Inflammatory macrophage treated with lipopolysaccharide for 1 hour (primary cell): ENCODE measurements at places on chromosomes 6 and 20.

DNA sequence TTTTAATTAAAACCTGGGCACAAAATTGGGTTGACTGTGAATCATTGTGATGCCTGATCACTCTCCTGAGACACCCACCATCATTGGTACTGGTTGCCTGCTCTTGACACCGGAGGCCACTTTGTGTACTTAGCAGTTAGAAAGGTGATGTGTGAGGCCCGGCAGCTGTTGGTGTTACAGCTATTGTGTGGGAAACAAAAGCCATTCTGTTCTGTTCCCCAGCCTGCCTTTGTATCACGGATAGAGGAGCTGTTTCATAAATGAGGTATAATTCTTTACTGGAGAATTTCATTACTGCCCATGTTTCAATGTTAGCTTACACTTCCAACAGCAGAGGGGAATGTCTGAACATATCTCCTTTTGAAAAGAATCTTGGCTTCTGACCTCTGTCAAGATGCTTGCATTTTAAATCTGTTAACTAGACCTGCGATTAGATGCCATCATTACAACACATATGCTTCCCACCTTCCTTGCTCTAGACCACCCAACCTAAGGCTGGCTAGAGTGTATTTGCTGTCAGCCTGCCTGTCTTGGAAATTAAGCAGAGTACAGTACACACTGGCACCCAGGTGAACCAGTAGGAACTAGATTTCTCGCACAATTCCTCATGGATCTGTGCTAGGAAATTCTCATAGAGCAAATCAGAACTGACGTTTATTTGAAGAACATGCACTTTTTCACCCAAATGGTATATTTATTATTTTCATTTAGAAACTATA is 142.4 kb upstream of the INSM1 start:
- no peak for DNase-seq

GRCh38 chr6:4377603-4378002 is 242.2 kb upstream of the ECI2 start:
- no peak for DNase-seq

DNA sequence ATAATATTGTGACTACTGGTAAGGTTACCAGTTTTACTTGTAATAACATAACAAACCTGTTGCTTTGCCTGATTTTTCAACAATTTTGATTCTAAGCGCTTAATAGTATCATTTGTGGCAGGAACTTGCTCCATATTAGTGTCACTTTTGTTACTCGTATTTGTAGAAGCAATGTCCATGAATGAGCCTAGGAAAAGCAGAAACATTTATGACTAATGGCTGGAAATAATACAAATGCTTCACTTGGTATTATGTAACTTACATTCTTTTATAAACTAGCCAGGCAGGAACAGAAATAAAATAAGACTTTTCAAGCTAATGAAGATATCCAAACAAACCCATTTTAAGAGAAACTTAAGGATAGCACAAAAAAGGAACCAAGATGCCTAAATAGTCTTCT is 38.9 kb downstream of the MAP3K7 start:
- no peak for DNase-seq

GRCh38 chr6:142235791-142236190 is 66.0 kb upstream of the ADGRG6 start:
- no peak for DNase-seq

DNA sequence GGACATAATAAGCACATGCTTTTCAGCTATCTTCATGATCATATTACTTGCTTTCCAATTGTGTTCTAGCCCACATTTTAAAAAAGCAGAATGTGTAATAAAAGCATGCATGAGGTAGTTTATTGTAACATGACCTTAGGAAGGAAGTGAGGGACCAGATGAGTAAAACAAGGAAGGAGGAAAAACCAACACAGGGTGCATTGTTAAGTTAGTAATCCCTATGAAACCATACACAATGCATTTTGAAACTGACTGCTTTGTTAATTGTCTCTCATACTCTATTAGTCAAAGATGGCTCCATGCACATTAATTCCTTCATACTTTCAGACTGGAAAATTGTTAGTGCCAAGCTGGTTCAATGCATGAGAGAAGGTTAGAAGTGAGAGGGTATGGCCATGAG is 37.7 kb upstream of the CENPW start:
- no peak for DNase-seq

GRCh38 chr20:4645621-4646020 is 76.1 kb upstream of the PRND start:
- no peak for DNase-seq

DNA sequence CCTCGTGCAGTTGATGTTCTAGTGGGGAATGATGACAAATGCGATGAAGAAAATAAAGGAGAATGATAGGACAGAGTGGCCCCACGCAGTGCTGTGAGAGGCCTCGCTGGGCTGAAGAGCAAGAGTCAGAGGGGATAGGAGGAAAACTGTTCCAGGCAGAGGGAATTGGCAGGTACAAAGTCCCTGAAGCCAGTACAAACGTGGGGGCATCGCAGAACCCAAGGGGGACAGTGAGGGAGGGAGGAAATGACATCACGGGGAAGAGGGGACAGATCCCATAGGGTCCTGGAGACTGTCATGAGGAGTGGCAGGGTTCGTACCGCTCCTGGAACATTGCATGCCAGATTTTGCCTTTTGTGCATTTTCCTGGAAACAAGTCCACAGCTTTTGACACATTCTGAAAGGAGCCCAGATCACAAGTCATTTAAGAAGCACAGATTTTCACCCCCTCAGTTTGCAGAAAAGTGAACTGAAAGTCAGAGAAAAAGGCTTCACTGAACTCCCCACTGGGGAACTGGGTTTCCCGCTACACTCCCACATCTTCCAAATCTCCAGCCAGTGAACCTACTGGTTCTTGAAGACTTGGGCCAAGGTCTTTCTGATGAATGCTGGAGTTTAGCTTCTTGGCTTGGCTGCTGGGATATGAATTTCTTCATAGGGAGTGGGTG is 77.0 kb downstream of the SULF2 start:
- peak; percentile 86 for DNase-seq
